ENCODE measurements at places on chromosomes 1 and 21.
A peak's percentile ranks its signal among the peaks of the same experiment; 100 is the strongest.

DNA sequence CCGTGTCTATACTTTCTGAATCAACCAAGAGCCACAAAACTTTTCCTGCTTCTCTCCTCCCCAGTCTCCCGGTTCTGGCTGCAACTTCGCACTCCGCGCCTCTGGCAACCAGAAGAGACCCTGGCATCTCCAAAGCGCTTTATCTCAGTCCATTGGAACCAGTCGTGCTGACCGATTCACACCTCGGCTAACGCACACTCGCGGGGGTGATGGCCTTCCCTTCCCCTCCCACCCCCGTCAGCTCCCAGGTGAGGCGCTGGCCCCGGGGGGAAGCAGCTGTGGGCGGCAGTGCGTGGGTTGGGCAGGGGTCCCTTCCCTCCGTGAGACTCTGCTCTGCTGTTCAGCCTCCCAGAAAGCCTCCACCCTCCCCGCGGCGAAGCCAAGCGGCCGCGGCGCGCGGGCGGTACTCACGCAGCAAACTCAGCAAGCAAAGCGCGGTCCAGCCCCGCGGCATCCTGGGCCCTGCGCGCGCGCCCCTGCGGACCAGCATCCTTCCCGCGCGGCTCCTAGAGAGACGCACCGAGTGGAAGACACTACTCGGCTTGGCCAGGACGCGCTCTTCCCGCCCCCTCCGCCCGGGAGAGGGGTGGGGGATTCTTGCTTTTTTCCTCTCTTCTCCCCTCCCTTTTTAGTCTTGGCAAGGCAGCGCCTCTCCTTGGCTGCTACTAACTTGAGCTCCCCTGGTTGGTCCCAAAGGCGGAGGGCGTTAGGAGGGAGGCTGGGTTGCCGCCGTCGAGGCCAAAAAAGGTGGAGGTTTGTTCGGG, at the start of gene CD34:
Gene CD34, minus strand, starts transcription at position 535 of the 764 bp plus-strand sequence. Its CDS starts 45 bp downstream, at position 490.
- DNase-seq = no peak

DNA sequence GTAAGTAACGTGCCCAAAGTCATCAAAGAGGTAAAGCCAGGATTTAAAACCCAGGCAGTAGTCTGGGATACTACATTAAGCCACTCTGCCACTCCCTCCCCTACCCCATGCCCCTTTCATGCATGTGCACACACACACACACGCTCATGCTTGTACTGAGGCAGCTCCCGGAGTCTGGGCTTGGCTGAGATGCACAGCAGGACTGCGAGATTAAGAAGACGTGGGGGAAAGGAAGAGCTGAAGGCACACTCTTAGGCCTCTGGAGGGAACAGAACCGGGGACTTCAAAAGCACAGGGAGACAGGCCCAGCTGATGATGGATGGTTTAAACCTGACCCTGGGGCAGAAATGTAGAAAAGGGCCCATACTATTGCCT, 98.3 kb downstream of the GLIS1 start:
- DNase-seq = no peak

- DNase-seq = no peak
These were observed 116.7 kb downstream of the XCL2 start for GRCh38 chr1:168427051-168427450.

GRCh38 chr21:43362321-43362791, 64.6 kb downstream of the SIK1 start:
- peak; percentile 63 for DNase-seq

DNA sequence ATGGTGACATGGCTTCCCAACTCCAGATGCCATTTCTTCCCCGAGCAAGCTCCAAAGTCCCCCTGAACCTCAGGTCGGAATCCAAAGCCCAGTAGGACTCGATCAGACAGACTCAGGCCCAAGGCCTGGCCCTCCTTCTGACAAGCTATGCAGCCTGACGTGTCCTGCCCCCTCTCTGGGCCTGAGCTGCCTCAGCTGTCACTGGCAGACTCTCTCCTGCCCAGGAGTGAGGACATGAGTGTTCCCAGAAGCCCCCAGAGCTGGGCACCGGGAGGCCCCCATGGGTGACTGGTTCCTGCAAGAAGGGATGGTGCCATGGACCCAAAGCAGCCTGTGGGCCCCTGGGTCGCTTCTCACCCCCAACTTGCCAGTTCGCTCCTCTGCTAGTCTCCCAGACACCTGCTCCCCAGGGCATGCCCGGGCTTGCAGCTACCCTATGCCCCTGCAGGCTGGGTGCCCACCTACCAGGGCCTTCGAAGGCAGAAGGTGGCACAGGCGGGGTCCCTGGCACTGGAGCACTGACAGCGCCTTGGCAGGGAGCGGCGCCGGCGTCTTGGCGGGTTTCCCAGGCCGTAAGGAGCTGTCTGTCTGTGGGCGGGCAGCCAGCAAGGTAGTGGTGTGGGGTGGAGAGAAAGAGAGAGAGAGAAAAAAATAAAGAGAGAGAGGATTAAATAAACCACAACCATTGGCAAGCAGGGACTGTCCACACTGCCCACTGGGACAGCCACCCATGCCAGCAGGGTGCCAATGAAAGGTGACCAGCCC, 2.3 kb downstream of the EDN2 start:
- no peak for DNase-seq

DNA sequence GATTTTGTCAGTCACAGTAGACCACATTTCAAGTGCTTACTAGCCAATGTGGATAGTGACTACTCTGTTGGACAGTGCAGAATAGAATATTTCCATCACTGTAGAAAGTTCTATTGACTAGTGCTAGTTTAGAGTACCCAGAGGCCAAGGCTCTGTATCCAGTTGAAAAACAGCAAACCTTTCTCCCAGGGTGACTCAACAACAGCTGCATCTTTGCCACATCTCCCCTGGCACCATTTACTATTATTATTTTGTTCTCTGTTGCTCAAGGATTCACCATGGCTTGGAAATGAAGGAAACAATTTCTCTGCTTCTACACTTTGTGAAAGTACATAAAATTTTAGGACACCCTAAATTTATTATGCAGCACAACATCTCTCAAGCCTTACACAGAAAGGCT, 85.3 kb upstream of the WDR26 start:
- DNase-seq = no peak

GRCh38 chr1:178864326-178864725, 6.6 kb downstream of the ANGPTL1 start:
- no peak for DNase-seq

GRCh38 chr1:206472886-206473285, 2.6 kb downstream of the IKBKE start:
- DNase-seq = no peak

DNA sequence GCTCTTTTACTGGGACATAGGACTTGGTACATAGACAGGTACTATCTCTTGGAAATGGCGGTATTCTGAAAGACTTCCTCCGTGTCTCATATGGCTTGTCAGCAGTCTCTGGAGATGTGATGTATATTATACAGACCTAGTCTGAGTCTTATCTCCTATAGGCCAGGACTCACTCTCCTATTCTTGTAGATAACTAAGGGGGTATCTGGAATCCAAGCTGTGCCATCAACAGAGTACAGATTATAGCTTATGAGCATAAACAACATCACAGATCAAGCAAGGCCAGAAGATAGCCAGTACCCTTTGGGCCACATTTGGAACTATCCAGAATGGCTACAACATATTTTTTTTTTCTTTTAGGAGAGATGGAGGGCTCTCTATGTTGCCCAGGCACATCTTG, 16.1 kb upstream of the RIMKLA start:
- no peak for DNase-seq

GRCh38 chr1:6123083-6123482, 57.0 kb downstream of the CHD5 start:
- no peak for DNase-seq

- DNase-seq = no peak
These were observed 3.7 kb upstream of the SLC1A7 start for GRCh38 chr1:53145942-53146708.

GRCh38 chr1:100585786-100586185, 47.8 kb downstream of the GPR88 start:
- no peak for DNase-seq

DNA sequence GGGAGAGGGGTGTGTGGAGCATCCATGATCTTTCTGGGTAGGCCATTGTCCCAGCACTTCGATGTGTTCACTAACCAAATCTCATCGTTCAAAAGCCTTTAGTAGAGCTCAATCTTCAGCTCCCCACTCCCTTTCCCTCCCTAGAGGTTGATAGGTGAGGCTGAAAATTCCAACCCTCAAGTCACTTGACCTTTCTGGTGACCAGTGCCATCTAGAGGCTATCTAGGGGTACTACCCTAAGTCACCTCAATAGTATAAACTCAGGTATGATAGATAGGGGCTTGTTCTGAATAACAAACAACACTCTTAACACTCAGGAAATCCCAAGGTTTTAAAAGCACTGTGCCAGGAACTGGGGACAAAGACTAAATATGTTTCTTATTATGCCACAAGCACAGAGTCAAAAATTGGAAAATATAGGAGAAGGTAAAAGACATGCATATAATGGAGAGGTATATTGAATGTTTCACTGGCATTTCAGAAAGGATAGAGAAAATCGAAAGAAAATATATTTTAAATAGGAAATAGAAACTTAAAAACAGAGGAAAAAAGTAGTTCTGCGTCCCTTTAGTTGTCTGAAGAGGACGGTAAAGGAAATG, 42.9 kb upstream of the CD53 start:
- no peak for DNase-seq

DNA sequence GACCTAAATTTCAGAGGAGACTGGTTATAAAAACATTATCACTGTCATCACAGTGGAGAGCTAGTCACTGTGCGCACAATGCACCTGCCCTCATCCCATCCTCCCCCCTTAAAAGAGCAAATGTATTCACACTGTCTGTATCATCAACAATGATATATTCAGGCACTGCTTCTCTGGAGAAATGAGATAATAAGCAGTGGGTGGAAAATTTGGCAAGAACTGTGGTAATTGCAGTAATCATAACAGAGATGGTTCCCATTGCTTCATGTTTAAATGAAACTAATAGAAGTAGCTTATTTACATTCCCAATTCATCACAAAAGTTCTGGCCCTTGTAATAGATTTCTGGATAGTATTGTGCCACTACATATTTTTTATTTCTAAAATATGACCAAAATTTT, 867.4 kb upstream of the ADGRL2 start:
- DNase-seq = no peak

- DNase-seq = no peak
These were observed 31.4 kb downstream of the CAMK1G start for GRCh38 chr1:209614906-209615305.

DNA sequence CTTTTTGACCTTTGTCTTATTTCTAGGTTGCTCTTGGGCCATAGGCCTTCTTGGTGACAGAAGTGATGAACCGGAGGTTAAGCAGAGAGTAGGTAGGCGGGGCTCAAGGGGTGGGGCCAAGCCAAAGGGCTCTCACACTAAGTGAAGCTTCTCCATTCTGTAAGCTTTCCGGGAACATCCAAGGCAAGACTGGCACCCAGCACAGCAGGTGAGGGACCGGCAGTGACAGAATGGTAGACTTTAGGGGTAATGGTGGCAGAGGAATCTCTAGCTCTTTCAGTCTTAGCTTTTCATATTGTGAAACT, at the start of gene TNFAIP8L2:
Gene TNFAIP8L2, plus strand, starts transcription at position 135 of the 305 bp plus-strand sequence. CDS start 2,049 bp downstream, outside the sequence.
- DNase-seq = peak; percentile 48

DNA sequence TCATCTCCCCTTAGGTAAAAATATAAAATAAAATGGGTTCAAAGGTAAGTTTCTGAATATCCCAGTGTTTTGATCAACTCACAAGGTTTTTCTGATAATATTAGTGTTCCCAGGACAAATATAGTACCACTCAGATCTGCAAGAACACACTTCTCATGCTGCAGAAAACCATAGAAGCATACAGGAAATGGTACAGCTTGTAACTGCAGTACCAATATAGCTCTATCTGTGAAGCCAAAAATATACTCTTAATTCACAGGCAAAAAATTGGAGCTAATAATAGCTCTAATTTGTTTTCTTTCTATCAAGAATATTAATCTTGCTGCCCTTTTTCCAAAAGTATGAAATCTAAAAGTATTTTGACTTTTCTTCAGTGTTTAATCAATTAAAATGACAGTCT, 13.2 kb downstream of the VPS45 start:
- no peak for DNase-seq

DNA sequence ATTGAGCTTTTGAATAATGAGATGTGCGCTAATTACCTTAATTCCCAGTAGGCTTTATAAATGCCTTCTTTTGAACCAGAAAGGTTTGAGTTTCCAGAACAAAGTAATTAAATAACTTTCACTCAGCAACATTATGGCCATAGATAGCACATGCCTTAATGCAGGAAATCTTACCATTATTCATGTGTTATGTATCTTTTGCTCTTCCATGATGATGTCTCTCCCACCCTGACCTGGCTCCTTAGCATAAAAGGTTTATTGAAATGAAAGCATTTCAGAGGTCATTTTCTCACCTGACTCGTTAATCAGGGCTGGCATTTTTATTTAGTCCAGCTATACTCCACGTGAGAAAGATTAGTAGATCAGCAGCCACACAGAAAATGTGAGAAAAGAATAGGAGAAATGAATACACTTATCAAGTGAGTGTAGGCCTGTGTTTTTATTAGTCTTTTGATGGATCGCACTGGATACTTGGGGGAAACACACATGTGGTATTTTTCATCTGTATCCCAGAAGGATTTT, 180.2 kb downstream of the ATP6V1G3 start:
- DNase-seq = no peak

- DNase-seq = no peak
These were observed 824.6 kb upstream of the TMPRSS15 start for GRCh38 chr21:19228226-19228625.

GRCh38 chr1:2989976-2990375, 31.3 kb upstream of the ACTRT2 start:
- no peak for DNase-seq

DNA sequence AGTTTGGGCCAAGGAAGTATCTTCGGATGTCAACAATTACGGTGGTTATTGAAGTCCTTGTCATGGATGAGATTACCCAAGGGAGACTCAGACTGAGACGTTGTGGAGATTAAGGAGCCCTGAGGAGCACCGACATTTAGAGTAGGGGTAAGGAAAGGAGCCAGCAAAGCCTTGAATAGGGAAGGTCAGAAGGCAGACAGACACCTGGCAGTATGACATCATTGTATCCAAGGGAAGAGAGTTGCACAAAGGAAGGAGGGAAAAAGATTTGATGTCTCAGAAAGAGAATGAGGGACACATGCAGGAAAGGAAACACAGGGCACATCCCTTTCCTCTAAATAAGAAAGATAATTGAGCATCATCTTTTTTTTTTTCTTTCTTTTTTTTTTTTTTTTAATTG, 11.7 kb downstream of the LAMC2 start:
- no peak for DNase-seq

Measured in stimulated activated CD4-positive, alpha-beta T cell treated with anti-CD3 and anti-CD28 coated beads, Interleukin-15, amount 100 ng/mL, for 1 hour (primary cell).